ENCODE measurements at places on chromosomes 12 and 14.

- DNase-seq: no peak
These were observed 43.8 kb downstream of the SENP1 start for GRCh38 chr12:48061938-48062719.

DNA sequence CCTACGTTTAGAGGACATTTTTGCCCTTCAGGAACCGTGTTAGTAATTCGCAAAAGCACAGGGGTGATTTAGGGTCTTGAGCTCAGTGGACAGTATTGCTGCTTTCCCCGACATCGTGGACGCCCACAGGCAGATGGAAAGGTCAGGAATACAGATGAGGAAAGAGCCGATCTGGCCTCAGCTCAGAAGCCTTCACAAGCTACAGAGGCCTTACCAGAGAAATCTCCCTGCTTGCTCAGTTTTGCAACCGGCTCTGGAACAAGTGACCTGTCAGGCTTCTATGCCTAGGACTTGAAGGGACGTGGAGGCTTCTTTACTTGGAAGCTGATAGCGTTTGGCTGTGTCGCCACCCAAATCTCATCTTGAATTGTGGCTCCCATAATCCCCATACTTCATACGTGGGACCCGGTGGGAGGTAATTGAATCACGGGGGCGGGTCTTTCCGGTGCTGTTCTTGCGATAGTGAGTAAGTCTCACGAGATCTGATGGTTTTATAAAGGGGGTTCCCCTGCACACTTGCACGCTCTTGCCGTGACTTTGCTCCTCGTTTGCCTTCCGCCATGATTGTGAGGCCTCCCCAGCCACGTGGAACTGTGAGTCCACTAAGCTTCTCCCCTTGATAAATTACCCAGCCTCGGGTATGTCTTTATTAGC is 332.5 kb downstream of the MED13L start:
- DNase-seq: no peak

- no peak for DNase-seq
These were observed 34.5 kb downstream of the PRKCH start for GRCh38 chr14:61355892-61356325.

GRCh38 chr14:99410019-99410418 is 70.6 kb downstream of the SETD3 start:
- DNase-seq: no peak

- no peak for DNase-seq
These were observed 93.8 kb upstream of the MDM1 start for GRCh38 chr12:68425998-68426397.

DNA sequence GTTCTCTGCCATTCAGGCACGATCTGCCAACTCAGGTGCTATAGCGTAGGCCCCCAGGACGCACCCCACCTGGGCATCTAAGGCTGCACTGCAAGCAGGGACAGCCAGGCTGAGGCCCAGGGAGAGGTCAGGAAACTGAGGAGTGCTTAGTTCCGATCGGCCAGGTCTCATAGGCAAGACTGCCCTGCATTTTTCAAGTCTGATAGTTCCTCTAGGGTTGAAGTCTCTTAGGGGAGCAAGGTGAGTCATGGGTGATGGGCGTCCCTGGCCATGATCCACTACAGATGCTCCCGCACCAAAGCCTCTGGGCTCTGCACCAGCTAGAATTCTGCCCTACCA is 13.2 kb downstream of the NOPCHAP1 start:
- DNase-seq: no peak

- no peak for DNase-seq
These were observed 3.1 kb downstream of the PKP2 start for GRCh38 chr12:32893458-32893857.

GRCh38 chr12:111434049-111434448 is 28.3 kb downstream of the SH2B3 start:
- no peak for DNase-seq

DNA sequence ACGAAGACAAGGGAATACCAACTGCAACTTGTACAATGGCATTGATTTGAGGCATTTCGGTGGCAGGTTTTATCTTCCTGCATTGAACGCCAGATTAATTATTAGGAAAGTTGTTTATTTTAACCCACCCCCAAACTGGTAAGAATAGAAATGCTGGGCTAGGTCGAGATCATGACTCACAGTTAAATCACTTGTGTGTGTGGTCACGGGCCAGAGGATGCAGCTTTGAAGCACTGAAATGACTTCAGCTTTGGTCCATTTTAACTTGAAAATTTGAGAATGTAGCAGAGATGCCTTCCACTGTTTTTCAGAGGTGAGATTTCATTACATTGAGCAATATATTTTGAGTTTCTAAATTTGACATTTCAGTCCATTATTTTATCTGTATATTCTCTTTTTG is 23.6 kb upstream of the KCNH3 start:
- DNase-seq: no peak

DNA sequence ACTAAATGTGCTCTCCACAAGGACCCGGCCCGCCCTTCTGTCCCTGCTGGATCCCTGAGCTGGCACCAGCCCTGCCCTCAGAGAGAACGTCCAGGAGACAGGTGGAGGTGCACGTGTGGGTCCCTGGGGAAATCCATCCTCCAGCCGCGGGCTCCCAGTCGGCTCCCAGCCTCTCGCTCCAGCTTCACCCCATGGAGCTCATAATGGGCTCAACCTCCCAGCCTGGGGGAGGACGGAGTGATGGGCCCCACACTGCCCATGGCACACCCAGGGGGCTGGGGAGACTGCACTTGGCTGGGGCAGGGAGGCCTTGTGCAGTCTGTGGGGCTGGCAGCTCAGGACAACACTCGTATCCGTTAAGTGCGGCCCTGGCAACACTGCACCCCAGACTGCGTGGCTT is 250.5 kb downstream of the TMEM121 start:
- DNase-seq: no peak

DNA sequence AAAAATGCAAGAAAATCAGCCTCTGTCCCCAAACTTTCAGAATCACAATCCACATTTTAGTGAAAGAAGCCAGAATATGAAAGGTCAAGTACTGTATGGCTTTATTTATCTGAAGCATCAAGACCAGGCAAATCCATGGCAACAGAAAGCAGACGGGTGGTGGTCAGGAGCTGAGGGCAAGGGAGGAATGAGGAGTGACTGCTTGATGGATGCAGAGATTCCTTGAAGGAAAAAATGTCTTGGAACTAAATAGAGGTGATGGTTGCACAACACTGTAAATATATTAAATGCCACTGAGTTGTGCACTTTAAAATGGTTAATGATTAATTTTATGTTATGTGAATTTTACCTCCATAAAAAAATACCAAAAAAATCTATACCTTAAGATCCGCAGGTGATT is 165.1 kb downstream of the GXYLT1 start:
- DNase-seq: no peak

GRCh38 chr12:106149096-106149784 is 10.5 kb upstream of the NUAK1 start:
- no peak for DNase-seq

Data from hypothalamus (tissue), 51 donors.